ENCODE measurements at places on chromosomes 2 and 18.
A peak's percentile ranks its signal among the peaks of the same experiment; 100 is the strongest.

DNA sequence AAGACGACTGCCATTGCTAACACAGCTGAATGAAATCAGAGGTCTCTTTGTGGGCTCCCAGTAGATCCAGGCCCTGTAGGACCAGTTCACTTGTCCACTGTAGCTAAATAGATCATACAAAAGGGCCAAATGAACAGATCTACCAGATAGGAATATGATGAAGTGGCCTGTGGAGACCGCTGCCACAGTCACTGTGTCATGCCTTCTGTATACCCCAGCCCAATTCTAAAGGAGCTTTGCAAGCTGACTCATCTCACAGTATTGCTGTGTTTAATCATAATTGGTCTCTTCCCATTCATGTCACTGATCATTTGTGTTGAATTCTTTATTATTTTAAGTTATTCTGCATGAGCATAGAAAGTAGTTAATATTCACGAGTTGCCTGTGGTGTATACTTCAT lies 125.8 kb downstream of the MTCL1 start:
- DNase-seq, result no peak

DNA sequence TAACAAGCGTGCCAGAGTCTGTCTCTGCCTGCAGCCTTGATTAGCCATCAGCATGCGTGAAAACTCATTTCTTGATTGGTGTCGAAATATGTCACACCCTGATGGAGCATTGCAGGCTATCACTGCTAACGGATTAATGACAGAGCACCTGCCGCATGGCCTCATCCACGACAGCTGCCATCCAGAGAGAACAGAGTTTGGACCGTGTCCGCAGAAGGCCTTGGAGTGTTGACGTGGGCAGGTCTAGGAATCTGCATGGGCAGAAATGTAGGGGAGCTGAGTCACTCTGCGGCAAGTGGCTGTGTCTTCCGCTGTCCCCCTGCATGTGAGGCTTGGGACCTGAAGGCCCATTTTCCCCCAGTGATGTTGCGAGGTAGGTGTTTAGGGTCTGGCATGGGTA lies 43.0 kb downstream of the KLHL29 start:
- no peak for DNase-seq

GRCh38 chr2:121650315-121650930 lies 1.2 kb upstream of the CLASP1 start:
- DNase-seq, result peak; percentile 54

- peak; percentile 53 for DNase-seq
These were observed 124.7 kb upstream of the ZNF516 start for GRCh38 chr18:76619621-76620315.

GRCh38 chr18:63097178-63097577 lies 222.4 kb downstream of the BCL2 start:
- DNase-seq, result no peak

GRCh38 chr2:166376873-166377272 lies 1.1 kb upstream of the SCN9A start:
- no peak for DNase-seq

- no peak for DNase-seq
These were observed 42.7 kb downstream of the RAB31 start for GRCh38 chr18:9750606-9751304.

GRCh38 chr2:69801745-69802290 lies 27.6 kb upstream of the GMCL1 start:
- no peak for DNase-seq

DNA sequence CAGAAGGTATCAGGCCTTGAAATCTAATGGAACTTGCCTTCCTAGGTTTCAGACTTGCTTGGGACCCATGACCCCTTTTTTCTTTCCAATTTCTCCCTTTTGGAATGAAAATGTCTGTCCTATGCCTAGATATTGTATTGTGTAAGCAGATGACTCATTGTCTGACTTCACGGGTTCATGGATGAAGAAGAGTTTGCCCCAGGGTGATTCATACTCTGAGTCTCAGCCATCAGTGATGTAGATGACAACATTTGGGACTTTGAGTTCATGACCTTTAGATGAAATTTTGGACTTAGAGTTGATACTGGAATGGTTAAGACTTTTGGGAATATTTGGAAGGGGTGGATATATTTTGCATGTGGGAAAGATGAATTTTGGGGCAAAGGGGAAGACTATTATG lies 11.2 kb upstream of the SCYGR5 start:
- peak; percentile 87 for DNase-seq

DNA sequence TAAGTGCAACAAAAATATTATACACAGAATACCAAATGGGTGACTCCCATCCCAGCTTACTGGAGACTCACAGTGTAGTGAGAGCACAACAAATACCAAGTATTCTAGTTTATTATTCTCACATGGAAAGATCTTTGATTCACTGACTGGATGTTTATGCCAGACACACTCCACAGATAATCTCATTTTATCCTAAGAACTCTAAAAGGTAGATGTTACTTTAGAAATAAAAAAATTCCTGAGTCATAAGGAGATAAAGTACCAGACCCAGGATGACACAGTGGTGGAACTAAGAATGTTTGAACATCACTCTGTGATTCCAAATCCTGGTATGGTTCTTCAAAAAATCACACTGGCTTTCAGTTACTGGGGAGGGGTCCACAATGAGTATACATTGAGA lies 136.2 kb downstream of the CDH2 start:
- peak; percentile 28 for DNase-seq
